Activated CD8-positive, alpha-beta T cell treated with anti-CD3 and anti-CD28 coated beads, Interleukin-2, amount 10 ng/mL, durations not matched to agents 7 days and 5 days (primary cell): ENCODE measurements at places on chromosomes 3 and 15.

GRCh38 chr3:161020256-161020655 is 84.9 kb downstream of the B3GALNT1 start:
- DNase-seq: no peak

DNA sequence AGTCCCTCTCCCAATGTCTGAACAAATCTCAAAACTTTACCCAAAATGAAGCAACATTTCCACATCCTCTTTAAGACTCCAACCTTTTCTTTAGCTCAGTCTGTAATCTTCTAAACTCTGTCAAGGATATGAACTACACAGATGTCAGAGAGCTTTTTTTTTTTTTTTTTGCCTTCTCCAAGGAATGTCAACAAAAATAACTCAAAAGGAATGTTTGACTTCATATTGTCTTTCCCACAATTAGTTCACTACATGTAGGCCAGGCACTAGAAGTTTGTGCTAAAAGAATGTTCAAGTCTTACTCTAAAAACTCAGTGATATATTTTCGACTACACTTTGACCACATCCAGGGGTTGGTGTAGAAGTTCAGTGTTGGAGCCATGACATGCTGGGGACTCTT is 37.1 kb downstream of the ADAMTS9 start:
- no peak for DNase-seq

GRCh38 chr15:38297623-38298388 is 45.2 kb downstream of the SPRED1 start:
- no peak for DNase-seq

- DNase-seq: no peak
Measured at GRCh38 chr15:68447976-68448755, 16.2 kb upstream of the ITGA11 start.

GRCh38 chr3:13235897-13236296 is 162.7 kb upstream of the IQSEC1 start:
- no peak for DNase-seq

DNA sequence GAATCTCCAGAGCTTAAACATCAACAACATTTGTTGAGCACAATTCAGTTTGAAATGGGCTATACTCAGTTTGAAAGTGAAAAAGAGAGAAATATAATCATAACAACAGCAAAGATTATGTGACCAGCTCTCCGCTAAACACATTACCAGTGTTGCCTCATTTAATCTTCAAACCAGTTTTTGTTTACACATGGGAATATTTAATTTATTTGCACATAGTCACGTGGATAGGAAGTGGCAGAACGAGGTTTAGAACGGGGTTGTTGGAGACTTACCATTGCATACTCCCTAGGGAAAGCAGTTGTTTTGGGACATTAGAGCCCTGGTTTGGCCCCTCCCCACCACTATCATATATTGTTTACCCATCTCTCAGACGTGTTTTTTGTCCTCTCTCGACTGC is 77.2 kb downstream of the IL1RAP start:
- no peak for DNase-seq

GRCh38 chr15:49279521-49280456 is 109.7 kb downstream of the GALK2 start:
- DNase-seq: no peak

- no peak for DNase-seq
Measured at GRCh38 chr3:151430821-151431484, 29.9 kb downstream of the IGSF10 start.

DNA sequence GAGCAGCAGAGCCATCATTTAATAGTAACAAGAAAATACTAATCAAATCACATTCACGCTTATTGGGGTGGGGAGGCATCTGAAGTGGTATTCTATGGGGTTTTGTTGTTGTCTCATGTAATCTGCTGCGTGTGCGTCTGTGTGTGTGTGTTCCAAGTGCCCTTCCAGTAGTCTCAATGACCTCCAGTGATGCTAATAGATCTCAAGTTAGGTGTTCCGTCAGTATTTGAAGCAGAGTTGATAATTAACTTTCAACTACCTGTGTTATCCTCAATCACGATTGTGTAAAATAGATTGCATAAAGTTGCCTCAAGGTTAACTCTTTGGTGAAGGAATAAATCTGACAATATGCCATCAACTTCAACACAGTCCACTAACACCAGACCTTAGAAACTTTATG is 375.0 kb downstream of the MECOM start:
- DNase-seq: no peak

DNA sequence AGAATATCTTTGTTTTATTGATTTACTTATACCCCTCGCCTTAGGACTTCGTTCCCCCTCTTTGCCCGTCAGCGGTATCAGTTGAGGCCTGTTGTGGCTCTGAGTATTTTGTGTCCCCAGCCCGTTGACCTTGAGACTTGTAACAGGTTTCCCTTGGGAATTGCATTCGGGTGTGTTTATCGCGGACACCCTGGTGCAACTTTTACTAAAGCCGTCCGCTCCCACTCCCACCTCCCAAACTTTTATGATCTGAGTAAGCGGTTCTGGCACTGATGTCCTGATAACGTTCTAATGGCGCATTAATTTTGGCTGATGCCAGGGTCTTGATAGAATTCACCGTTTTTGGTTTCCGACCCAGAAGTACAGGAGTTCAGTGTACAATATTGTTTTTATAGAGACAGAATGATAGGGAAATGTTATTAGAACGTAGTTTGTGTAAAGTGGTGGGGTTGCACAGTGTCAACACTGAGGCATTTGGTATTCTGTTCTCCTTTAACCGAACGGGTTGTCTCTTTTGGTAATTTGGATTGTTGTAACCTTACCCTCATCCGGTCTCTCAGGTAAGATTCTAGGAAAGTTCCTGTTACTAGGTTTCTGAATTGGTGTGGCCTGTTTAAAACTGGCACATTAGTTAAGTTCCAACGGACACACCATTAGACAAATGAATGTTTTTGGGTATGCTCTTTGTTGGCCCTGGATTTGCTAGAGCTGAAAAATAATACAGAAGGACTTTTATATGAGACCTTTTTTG is 47.8 kb downstream of the OIP5 start:
- DNase-seq: no peak

GRCh38 chr3:148605521-148605920 is 92.2 kb upstream of the AGTR1 start:
- no peak for DNase-seq

GRCh38 chr3:118116991-118117390 is 917.7 kb downstream of the IGSF11 start:
- DNase-seq: no peak

- DNase-seq: no peak
Measured at GRCh38 chr3:90015688-90016356, 908.4 kb downstream of the EPHA3 start.

GRCh38 chr3:58403513-58404109 is 30.0 kb downstream of the PDHB start:
- no peak for DNase-seq

DNA sequence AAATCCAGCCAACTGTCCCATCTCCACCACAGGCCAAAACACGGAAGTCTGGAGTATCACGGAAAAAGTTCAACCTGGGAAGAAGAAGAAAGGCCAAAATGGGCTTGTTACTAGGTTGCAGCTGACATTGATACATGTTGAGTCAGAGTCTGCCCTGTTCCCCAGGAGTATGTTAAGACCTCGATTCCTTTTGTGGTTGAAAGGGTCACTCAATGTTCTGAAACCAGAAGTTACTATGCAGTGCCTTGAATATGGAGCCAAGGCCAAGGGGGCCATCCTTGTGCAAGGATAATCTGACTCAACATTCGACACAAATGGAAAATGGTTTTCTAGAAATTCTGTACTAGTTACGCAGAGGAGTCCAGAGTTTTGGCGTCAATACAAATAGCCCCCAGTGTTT is 104.2 kb downstream of the DGKG start:
- DNase-seq: no peak

DNA sequence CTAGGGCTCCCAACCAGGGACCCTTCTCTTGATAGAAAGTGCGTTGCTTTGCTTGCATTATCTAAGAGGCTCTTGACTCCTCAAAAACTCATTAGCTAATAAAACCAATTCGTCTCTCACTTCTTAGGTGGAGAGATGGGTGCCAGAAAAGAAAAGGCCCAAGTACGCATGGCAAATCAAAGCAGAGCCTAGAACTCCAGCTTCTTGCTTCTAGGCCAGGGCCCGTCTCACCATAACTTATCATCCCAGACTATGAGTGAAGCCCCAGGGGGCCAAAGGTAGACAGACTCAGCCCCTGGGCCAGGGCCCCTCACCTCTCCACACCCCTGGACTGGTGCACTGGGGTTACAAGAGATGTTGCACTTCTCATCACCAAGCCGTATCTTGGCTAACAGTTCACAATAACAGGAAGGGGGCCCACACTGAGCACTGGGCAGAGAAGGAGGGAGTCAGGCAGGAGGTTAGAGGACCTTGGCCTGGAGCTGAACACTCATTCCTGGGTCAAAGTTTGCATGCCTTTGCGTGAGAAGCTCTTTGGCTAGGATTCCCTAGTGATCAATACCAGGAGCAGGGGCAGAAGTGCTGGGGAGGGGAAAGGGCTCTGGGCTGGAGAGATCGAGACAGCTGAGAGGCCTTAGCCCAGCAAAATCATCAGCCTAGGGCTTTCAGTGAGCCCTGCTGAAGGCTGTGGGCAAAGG is 5.4 kb upstream of the CYP1A1 start:
- DNase-seq: no peak

DNA sequence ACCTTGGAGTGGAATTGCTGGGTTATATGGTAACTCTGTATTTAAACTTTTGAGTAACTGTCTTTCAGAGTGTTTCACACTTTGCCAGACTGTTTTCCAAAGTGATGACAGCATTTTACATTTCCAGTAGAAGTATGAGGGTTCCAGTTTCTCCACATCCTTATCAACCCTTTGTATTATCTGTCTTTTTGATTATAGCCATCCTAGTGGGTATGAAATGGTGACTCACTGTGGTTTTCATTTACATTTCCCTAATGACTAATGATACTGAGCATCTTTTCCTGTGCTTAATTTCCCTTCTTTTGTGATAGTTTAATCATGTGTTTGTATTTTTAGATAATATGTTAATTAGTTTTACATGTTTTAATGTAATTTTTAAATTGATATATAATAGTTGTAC is 138.1 kb upstream of the DAZL start:
- no peak for DNase-seq

DNA sequence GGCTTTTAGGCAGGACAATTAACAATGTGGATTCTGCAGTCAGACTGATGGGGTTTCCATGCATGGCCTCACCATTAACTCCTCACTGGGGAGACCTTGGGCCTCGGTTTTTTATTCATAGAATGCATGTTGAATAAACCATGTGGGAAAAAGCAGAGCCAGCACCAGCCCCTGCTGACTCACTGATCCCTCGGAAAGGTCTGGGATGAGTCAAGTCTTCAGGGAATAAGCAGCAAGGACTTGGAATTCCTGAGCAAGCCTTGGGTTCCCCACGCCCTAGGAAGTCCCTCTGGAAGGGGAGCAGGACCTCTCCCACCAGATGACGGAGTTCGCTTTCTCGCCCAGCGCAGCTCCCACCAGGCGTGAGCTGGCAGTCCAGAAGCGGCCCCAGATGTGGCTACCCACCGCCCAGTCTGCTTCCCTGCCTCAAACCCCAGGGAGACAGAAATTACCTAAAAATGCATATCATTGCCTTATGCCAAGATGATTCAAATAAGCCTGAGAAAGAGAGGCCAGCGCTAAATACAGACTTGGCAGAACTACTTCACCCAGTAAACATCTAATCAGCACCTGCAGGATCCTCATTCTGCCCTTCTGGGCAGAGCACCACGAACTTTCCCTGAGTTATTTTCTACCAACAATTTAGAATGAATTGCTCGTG is 45.4 kb downstream of the BTD start:
- DNase-seq: no peak

- no peak for DNase-seq
Measured at GRCh38 chr3:143786219-143787191, 61.8 kb downstream of the SLC9A9 start.

DNA sequence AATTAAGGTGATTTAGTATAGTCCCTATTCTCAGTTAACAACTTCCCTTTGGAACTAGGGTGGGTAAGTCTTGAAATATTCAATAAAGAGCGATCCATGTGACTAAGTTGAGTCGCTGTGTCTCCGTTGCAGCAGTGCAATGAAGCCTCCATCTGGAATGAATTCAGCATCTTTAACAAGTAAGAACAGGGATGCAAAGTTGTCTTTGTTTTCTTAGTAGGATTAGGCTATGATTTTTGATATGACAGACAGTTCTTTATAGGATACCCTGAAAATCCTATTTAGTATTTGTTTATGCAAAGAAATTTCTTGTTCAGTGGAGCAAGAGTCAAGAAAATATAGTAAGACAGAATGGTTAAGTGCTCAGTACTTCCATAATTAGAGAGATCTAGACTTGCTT is 52.7 kb downstream of the RBMS3 start:
- no peak for DNase-seq

- DNase-seq: no peak
Measured at GRCh38 chr3:10219737-10220136, 28.5 kb upstream of the TATDN2 start.

DNA sequence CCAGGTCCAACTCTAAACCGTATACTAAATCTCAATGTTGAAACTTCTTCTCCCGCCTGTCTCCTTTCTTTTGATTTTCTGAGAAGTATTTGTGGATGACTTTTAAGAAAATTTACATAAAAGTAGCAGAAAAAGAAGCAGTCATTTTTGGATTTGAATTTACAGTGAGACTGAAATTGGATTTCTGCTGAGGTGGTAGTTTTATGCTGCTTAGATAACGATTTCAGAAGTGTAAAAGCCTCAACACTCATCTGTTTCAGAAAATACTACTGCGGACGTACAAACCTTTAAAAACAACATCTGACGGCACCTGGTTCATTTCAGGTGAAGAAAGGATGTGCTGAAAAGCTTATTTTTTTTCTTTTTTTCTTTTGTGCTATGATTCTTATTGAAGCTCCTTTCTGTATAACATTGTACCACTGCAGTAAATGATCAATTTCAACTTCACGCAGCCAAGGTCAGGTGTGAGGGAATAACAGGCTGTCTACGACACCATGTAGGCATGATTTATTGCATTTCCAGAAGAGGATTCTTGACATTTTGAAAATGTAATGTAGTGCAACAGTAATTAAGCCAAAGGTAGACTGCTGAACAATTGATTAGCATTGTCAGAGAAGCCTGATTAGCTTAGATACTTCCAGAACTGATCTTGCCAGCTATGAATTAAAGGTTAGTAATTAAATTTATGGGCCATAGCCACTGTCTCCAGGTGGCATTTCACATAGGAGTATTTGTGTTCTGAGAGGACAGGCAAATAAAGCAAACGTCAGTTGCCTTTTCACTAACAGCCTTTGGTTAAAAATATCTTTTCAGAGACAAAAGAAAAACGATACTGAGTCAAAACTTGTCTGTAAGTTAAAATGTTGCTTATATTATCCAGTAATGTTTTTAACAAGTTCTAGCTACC is 134.6 kb upstream of the KBTBD8 start:
- DNase-seq: no peak

GRCh38 chr15:32909431-32909830 is 191.6 kb downstream of the GREM1 start:
- no peak for DNase-seq

DNA sequence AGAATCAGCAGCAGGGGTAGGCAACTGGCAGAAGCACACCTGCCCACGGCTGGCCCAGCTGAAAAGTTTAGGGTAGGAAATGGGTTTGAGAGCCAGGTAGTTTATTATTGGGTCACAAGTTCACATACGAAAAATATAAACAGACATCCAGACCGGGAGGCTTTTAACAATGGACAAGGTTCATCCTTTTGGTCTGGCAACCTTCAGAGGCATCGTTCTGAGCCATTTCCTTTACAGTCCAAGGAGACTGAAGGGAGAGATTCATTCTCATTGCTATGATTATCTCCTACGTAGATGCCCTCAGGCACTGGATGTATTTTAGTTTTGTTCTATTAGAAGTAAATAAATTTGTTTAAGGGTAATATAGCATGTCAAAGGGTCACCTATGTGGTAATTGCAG is 248.0 kb upstream of the THBS1 start:
- DNase-seq: no peak

GRCh38 chr15:94844538-94845389 is 613.4 kb downstream of the MCTP2 start:
- peak; percentile 34 for DNase-seq

GRCh38 chr3:44659434-44659833 is 10.9 kb downstream of the ZNF35 start:
- DNase-seq: no peak
